Activated CD4-positive, alpha-beta T cell treated with anti-CD3 and anti-CD28 coated beads for 24 hours (primary cell): ENCODE measurements at places on chromosomes 5 and 9.

- DNase-seq = no peak
Measured at GRCh38 chr5:16975950-16976624, 40.0 kb upstream of the MYO10 start.

DNA sequence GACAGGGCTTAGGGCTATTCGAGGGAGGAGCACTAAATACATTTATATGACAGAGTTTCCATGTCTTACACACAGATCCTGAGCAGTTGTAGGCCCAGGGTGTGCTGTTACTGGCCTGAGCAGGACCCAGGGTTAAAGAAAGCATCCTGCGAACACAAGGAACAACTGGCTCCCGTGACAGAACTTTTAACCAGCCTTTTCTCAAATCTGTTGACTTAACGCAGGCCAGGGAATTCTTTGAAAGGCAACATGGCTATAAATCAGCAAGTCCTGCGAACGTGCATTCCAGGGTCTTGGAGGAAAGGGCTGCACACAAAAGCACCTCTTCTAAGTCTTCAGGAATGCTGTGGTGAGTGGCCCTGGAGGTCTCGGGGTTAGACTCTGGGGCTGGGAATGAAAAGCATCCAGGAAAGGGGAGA, 45.2 kb upstream of the ANKRD55 start:
- DNase-seq = no peak

- DNase-seq = no peak
Measured at GRCh38 chr9:81213456-81213855, 475.9 kb downstream of the TLE1 start.

GRCh38 chr9:94586316-94586715, 7.3 kb downstream of the FBP2 start:
- DNase-seq = no peak

DNA sequence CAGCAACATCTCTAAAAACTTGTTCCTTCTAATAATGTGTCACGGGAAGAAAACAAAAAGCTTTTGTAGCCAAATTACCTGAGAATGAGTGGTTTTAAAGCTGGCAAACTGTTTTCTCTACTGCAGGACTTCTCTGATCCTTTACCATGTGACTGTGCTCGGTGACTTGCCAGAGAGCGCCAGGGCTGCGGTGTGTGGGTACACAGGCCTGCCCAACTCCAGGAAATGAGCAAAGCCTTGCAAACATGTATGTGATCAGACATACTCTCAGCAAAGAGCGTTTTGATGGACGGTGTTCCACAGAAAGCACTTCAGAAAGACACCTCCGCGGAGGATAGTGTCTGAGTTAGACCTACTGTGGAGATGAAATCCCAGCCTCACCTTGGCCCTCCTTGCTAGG, 157.3 kb downstream of the SPOCK1 start:
- DNase-seq = no peak
